ENCODE measurements at places on chromosomes 5 and 9.
A peak's percentile ranks its signal among the peaks of the same experiment; 100 is the strongest.

DNA sequence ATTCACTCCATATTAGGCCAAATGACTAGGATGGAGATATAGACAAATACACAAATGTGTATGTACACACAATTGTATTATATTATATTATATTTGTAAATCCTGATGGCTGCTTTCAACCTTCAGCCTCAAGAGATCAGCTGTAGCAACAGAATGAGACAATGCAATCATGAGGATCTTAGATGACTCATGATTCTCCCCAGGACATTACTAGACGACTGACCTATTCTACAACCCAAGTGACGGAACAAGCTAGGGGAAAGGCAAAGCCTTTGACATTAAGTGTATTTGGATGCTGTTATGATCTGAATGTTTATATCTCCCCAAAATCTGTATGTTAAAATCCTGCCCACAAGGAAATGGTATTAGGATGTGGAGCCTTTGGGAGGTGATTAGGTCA lies 66.5 kb downstream of the COX7C start:
- DNase-seq: no peak

DNA sequence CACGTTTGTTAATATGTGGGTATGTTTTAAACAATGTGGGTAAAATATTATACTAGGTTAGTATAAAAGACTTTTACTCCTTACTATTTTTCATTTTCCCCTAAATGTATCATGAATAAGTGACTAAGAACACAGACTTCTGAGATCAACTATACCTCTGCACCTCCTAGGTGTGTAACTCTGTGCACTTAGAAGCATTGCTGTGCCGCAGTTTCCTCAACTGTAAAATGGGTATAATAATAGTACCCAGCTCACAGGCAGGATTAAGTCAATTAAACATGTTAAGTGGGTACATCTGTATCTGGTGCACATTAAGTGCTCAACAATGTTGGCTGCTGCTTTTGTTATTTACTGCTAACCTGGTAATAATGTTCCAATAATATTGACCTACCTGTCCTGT lies 21.6 kb upstream of the F2R start:
- no peak for DNase-seq

DNA sequence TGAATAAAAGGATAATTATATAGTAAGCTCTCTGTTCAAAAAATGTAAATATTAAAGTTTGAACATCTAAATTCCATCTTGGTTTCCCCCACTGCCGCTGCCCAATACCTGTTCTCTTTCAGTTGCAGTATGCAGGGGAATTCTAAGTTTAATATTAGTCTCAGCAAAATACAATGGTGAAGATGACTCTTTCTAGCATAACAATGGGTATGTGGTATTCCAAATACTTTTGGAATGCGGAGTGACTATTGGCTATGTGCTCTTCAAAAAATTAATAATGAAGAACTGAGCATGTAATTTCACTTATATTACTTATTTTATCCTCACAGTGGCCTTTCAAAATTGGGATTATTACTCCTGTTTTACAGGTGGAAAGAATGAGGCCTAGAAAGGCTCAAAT lies 3.4 kb downstream of the CDKN2B-AS1 start:
- no peak for DNase-seq

DNA sequence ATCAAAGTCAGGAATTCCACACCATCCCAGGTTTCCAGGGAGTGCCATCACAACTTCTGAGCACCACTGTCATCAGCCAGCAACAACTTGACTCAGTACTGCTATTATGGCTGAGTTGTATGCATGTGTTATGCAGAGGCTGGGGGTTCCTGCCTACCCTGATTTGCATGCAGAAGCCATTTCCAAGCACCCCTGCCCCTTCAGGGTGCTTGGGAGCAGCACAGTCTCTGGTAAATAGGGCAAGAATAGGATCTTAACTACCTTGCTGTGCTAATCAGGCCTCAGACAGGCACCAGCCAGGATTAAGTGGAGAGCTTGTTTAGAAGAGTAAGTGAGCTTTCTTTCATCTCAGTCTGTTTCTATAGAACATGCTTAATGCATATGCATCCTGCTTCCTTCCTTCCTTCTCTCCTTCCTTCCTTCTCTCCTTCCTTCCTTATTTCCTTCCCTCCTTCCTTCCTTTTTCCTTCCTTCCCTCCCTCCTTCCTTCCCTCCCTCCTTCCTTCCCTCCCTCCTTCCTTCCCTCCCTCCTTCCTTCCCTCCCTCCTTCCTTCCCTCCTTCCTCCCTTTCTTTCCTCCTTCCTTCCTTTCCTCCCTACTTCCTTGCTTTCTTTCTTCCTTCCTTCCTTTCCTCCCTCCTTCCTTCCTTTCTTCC lies 175.7 kb downstream of the FRMD3 start:
- DNase-seq: no peak

DNA sequence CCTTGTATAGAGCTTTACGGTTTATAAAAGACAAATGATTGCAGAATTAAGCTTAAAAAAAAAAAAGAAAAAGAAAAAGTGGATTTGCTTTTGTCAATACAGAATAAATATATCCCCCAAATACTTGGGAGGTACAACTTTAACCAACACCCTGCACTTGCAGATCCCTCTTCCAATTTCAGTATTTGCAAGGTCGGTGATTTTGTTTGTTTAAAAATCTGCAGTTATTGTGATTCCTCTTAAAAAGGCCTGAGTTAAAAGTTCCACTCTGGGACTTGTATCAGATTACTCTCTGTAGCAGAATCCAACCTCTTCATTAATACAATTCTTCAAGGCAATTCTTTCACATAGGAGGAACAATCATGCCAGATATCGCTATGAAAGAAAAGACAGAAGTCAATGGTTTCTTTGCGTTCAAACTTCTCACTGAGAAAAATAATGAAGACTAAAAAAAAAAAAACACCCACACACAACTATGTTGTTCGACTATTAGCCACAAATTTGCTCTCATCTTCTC lies 400.9 kb downstream of the EBF1 start:
- DNase-seq: no peak

- DNase-seq: no peak
Measured at GRCh38 chr9:20286154-20286700, 336.1 kb downstream of the MLLT3 start.

GRCh38 chr5:178869577-178869976 lies 9.8 kb downstream of the ZNF354B start:
- no peak for DNase-seq

DNA sequence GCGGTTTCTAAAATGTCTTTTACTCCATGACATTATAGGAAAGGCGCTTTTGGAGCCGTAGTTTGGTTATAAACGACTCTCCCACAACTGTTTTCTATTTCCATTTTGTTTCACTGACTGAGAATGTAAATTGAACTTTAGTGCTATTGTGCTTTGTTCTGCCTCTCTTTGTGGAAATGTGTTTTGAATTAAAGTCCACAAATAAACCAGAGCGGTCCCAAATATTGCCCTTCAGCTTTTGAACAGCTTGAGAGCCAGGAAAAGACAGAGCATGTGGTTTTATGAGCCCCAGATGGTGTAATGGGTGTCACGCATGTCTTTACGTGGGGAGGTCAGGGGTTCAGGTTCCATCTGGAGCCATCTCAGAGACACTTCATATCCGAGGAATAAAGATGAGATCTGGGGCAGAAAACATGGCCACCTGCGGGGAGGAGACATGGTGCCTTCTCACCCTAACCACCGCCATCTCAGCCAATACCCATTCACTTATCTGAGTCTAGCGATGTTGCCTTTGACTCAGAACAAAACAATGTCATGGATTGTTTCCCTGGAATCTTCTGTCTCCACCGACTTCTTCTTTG lies 42.5 kb upstream of the ROR2 start:
- no peak for DNase-seq

DNA sequence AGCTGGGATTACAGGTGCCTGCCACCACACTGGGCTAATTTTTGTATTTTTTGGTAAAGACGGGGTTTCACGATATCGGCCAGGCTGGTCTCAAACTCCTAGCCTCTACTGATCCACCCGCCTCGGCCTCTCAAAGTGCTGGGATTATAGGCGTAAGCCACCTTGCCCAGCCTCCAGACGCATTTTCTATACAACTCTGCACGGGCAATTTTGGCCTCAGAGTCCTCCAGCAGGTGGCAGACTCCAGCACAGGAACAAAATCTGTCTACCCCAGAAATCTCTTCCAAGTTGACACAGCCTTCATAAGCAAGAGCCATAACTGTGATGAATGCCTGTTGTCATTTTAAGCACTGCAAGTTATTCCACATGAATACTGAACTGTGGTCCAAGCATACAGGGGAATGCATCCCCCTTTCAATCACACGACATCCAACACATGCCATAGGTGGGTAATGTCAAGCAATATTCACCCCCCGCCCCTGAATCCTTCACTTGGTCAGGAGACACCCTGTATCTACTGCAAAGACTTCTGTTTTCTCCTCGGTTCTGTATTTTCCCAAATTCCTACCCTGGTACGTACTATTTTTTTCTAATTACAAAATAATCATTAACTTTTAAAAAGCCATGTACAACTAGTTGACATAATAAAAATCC lies 50.8 kb downstream of the ALDH7A1 start:
- peak; percentile 30 for DNase-seq

DNA sequence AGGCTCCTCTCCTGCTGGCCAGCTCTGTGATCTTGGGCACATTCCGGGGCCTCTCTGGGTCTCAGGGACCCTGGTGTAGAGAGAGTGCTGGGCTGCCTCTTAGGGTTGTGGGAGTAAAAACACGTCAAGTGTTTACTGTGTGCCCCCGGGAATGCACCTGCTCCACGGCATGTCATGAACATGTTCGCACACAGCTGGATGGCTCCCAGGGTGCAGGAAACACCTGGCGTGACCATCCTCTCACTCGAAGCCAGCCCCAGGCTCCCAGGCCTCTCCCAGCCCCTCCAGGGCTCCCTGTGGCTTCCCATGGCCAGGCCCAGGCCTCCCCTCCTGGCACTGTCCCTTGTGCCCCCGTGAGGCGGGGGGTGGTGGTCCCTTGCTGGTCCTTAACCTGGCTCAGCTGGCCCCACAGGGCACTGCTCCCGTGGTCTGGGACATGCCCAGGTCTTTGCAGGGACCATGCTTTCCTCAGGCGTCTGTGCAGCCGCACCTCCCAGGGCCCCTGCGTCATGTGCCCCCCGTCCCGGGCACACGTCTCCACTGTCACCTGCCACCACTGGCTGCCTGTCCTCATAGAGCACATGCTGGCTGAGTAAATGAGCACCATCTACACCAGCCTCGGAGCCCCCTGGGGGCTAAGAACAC lies 44.9 kb downstream of the SLC6A3 start:
- no peak for DNase-seq

DNA sequence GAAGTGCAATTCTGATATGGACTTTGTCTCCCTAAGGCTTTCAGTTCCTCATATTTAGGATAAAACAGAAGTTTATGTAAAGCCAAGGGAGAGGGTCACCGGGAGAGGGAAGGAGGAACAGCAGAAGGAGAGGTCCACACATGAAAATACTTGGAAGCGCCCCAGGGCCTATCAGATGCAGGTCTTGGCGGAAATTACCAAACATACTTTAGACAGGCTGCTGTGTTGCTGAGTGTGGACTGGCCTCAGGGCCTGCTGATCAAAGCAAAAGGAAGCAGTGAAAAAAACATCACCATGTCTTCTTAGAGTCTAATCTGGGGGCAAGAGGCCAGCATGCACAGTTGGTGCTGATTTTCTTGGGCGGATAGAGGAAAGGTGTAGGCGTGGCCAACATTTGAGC lies 14.1 kb upstream of the NTRK2 start:
- DNase-seq: no peak

- no peak for DNase-seq
Measured at GRCh38 chr9:109098171-109098959, 21.4 kb downstream of the TMEM245 start.

- no peak for DNase-seq
Measured at GRCh38 chr9:37215381-37215780, 95.0 kb downstream of the ZCCHC7 start.

DNA sequence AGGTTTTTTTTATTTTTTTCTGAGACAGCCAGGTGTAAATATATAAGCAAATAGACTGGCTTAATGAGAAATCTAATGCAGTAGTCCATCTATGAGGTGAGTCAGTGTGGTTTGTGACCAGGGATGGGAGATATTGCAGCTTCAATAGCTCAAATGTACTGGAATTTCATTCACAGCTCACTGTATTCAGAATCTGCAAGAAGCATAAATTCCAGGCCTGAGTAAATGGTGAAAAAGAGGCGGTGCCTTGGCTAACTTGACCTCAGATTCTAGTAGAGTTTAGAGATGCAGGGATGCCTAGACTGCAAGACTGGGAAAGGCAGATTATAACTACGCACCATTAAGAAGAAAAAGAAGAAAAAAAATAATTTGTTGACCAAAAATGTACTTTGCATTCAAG lies 151.9 kb upstream of the SMC2 start:
- no peak for DNase-seq

- DNase-seq: no peak
Measured at GRCh38 chr5:51389288-51389576, 6.0 kb downstream of the ISL1 start.

DNA sequence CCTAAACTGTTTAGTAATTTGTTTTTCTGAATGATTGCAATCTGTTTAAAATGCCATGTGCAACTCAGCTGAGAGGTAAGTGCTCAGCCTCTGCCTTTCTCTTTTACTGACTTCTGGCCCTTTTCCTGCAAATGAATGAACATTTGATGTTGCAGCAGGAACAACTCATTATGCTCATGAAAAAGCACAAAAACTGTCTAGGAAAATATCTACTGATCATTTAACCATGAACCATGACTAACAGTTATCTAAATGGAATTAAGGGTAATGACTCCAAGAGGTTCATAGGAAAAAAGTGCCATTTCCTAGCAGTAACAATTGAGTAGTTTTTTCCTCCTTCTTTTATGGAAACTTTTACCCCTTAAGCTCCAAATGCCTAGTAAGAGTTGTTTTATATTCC lies 70.6 kb upstream of the ANKH start:
- DNase-seq: no peak

Measured in stimulated activated CD4-positive, alpha-beta T cell treated with anti-CD3 and anti-CD28 coated beads, Interleukin-1b, Interleukin-23, amount 100 ng/mL, for 48 hours (primary cell).